ENCODE measurements at places on chromosomes 13 and 19. TPM values are rescaled to one million over a fixed set of nuclear protein-coding genes. Genes with fewer than 3 reads are reported as not detected.

The ZNF799 gene
- polyA plus RNA-seq = 2.2 TPM

The FFAR1 gene
- not detected for polyA plus RNA-seq

GRCh38 chr13:44686531-44686934, 110.4 kb upstream of the TSC22D1 start:
- no peaks in the 10 kb centered on the region for H3K27me3 ChIP-seq
- H3K4me3 ChIP-seq = no peak overlapping the region
- DNase-seq = no peak
- H3K36me3 ChIP-seq = no peaks in the 10 kb centered on the region

The ADPRHL1 gene
- polyA plus RNA-seq = 1.8 TPM

GRCh38 chr13:49346460-49346859, 97.4 kb downstream of the CAB39L start:
- no peaks in the 10 kb centered on the region for H3K36me3 ChIP-seq
- H3K4me3 ChIP-seq = no peak overlapping the region
- no peak for DNase-seq
- H3K27me3 ChIP-seq = no peaks in the 10 kb centered on the region
- no peak overlapping the region for H3K27ac ChIP-seq

DNA sequence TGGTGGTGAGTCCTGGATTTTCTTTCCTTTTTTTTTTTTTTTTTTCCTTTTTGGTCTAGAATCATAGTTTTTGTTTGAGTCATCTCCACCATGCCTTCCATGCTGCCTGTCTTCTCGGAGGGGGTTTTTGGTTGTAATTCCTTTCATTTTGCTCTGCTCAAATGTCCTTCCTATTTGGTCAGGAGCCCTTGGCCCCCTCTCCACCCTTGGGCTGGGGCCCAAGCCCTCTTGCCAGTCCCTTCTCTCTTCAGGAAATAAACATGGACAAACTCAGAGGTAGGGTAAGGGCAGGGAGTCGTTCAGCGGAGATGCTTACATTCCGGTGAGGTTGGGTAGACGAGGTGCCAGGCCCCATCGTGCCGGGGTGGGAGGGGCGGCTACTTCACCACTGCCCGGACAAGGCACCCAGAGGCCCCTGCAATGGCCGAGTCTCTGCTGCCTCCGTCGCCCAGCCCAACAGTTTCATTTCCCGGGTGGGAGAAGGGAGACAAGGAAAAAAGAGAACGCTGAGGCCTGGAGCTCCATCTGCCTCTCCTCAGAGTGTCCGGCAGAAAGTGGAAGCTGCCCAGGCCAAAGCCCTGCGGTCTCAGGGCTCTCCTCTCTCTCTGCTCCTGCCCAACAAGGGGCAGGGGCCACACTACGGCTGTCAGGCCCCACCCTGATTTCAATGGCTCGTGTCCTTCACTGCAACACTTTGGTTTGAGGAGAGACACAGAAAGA, 12.7 kb downstream of the ZNF574 start:
- H3K27ac ChIP-seq = peak overlapping the region; percentile 46
- peak overlapping the region; percentile 43 for H3K4me3 ChIP-seq
- H3K27me3 ChIP-seq = no peaks in the 10 kb centered on the region
- H3K4me1 ChIP-seq = peaks cover 17% of the 10 kb centered on the region
- H3K36me3 ChIP-seq = no peaks in the 10 kb centered on the region
- peak; percentile 78 for DNase-seq

The MISP3 gene
- polyA plus RNA-seq = 2.7 TPM

GRCh38 chr13:111225810-111226546, 94.5 kb upstream of the TEX29 start:
- no peak overlapping the region for H3K4me3 ChIP-seq
- H3K27ac ChIP-seq = no peak overlapping the region
- no peaks in the 10 kb centered on the region for H3K4me1 ChIP-seq

The ZNF567 gene
- 5.2 TPM for polyA plus RNA-seq

DNA sequence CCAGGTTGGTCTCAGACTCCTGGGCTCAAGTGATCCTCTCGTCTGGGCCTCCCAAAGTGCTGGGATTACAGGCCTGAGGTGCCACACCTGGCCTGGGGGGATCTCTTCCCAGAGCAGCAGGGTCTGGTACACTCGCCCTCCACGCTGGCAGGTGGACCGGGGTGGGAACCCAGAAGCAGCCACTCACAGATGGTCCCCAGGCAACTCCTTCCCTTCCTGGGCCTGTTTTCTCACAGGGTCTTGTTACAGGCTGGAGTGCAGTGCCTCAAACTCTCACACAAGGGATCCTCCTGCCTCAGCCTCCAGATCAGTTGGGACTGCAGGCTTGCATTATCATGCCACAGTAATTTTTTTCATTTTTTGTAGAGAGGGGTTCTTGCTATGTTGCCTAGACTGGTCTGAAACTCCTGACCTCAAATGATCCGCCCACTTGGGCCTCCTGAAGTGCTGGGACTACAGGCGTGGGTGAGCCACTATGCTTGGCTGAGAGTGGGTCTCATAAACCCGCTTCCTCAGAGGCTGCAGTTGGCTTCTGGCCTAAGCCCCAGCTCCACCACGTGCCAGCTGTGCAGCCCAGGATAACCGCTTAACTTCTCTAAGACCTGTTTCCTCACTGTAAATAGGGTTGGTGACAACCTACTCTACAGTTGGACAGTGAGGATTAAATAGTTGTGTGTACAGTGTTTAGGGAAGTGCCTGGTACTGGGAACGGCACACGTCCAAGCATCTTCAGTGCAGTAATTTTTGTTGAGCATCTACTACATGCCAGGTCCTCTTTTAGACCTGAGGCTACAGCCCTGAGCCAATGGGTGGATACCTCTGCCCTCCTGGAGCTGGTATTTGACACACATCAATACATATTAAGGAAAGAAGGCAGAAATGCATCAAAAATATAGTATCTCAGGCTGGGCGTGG, 871 bp upstream of the CCER2 start:
- no peaks in the 10 kb centered on the region for H3K4me1 ChIP-seq
- H3K27ac ChIP-seq = no peak overlapping the region
- no peak overlapping the region for H3K4me3 ChIP-seq
- DNase-seq = no peak

DNA sequence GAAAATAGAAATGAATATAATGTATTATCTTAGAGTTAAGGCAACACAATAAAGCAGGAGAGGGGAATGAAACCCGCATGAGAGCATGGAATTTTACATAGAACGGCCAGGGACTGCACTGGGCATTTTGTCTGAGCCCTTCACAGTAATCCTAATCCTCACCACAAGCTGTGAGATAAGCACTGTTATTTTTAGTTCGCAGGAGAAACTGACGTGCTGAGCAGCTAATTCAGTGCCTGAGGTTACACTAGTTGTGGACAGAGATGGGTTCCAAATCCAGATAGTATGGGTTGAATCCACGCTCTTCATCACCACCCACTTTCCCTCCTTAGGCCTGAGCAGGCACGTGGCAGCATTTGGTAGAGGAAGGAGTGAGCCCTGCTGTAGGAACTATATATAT, 24.8 kb upstream of the ZNF527 start:
- H3K36me3 ChIP-seq = peaks cover 18% of the 10 kb centered on the region
- no peak overlapping the region for H3K4me3 ChIP-seq
- no peak for DNase-seq

GRCh38 chr19:4584670-4585460, 25.4 kb upstream of the SEMA6B start:
- H3K4me1 ChIP-seq = no peaks in the 10 kb centered on the region
- H3K36me3 ChIP-seq = no peaks in the 10 kb centered on the region
- no peak overlapping the region for H3K27ac ChIP-seq
- H3K4me3 ChIP-seq = peak overlapping the region; percentile 57
- DNase-seq = no peak

The ZNF560 gene
- polyA plus RNA-seq = 0.16 TPM

DNA sequence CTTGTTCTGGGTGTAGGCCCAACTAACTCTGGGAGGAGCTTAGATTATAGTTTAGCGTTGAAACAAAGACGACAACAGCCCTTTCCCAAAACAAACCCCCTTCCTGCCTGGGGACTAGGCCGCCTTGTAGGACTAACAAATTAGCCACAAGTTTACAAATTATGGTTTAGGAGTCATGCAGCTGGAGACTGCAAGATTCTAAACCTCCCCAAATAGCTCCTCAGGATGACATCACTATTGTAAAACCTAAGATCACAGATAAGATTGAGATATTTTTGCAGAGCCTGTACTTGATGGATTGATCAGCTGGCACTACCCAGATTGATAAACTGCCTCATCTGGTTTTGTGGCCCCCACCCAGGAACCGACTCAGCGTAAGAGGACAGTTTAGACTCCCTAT, 2.3 kb upstream of the SLC25A15 start:
- H3K36me3 ChIP-seq = no peaks in the 10 kb centered on the region
- H3K27me3 ChIP-seq = no peaks in the 10 kb centered on the region
- peak; percentile 61 for DNase-seq
- peak overlapping the region; percentile 31 for H3K27ac ChIP-seq
- H3K4me3 ChIP-seq = no peak overlapping the region

- no peaks in the 10 kb centered on the region for H3K27me3 ChIP-seq
- H3K36me3 ChIP-seq = no peaks in the 10 kb centered on the region
- peaks cover 17% of the 10 kb centered on the region for H3K4me1 ChIP-seq
Measured at GRCh38 chr13:98837896-98838295, 85.4 kb upstream of the SLC15A1 start.

The IGFL1 gene
- polyA plus RNA-seq = not detected

- H3K4me1 ChIP-seq = no peaks in the 10 kb centered on the region
- H3K36me3 ChIP-seq = no peaks in the 10 kb centered on the region
- H3K27ac ChIP-seq = no peak overlapping the region
- H3K27me3 ChIP-seq = peaks cover 3% of the 10 kb centered on the region
- H3K4me3 ChIP-seq = no peak overlapping the region
Measured at GRCh38 chr19:42052241-42052863, 17.7 kb downstream of the GRIK5 start.

- no peak overlapping the region for H3K4me3 ChIP-seq
- no peak overlapping the region for H3K27ac ChIP-seq
- H3K27me3 ChIP-seq = no peaks in the 10 kb centered on the region
- H3K36me3 ChIP-seq = no peaks in the 10 kb centered on the region
Measured at GRCh38 chr19:27844261-27844660, 1368.7 kb downstream of the UQCRFS1 start.

The KLF16 gene
- 4.2 TPM for polyA plus RNA-seq

GRCh38 chr19:52142001-52142595, 2.4 kb upstream of the ZNF616 start:
- no peaks in the 10 kb centered on the region for H3K27me3 ChIP-seq
- H3K36me3 ChIP-seq = no peaks in the 10 kb centered on the region
- H3K4me1 ChIP-seq = peaks cover 7% of the 10 kb centered on the region

The EEF1AKMT1 gene
- 23.1 TPM for polyA plus RNA-seq

DNA sequence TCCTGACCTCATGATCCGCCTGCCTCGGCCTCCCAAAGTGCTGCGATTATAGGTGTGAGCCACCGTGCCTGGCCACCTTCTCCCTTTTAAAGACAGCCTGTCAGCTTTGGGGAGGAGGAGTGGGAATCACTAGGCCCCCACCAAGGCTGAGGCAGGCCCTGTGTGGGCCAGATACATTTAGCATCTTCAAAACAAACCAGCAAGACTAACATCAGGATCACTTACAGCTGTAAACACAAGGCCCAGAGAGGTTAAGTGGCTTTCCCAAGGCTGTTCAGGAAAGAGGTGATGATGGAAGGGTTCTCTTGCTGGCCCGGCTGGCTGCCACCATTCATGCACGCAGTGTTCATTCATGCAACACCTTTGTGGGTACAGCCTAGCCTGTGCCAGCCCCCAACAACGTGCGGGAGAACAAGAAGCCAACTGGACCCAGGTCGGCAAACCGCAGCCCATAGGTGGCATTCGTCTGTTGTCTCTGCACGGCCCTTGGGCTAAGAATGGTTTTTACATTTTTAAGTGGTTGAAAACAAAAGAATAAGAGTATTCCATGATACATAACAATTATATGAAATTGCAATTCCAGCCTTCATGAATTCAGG, 23.0 kb downstream of the IER2 start:
- DNase-seq = no peak
- no peaks in the 10 kb centered on the region for H3K27me3 ChIP-seq
- H3K4me3 ChIP-seq = no peak overlapping the region

The RGCC gene
- polyA plus RNA-seq = 33.3 TPM

DNA sequence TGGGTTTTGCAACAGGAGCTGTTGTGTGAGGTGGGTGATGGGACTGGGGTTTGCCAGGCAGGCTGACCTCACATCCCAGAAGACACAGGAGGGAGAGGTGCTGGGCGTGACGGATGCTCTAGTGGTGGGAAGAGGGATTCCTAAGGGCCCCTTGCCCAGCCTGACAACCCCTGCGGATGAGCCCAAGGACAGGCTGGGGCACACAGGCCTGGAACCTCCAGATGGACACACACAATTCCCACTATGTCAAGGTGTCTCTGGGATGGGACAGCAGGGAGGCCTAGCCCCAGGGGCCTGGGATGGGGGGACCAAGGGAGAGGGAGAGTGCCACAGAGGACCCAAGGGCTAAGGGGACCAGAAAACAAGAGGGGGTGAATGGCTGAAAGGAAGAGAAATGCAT, 191.5 kb downstream of the ZNF536 start:
- no peak for DNase-seq
- H3K36me3 ChIP-seq = no peaks in the 10 kb centered on the region
- H3K4me3 ChIP-seq = no peak overlapping the region
- H3K4me1 ChIP-seq = no peaks in the 10 kb centered on the region

GRCh38 chr13:102461302-102461701, 59.5 kb upstream of the FGF14 start:
- H3K4me1 ChIP-seq = no peaks in the 10 kb centered on the region
- H3K27ac ChIP-seq = no peak overlapping the region
- DNase-seq = no peak
- H3K36me3 ChIP-seq = no peaks in the 10 kb centered on the region
- no peak overlapping the region for H3K4me3 ChIP-seq

GRCh38 chr19:40619333-40620160, 18.4 kb downstream of the LTBP4 start:
- H3K27me3 ChIP-seq = no peaks in the 10 kb centered on the region
- no peak overlapping the region for H3K27ac ChIP-seq
- H3K4me3 ChIP-seq = no peak overlapping the region
- DNase-seq = no peak
- H3K36me3 ChIP-seq = 0 out of 2 replicates have a peak, but pooled peaks cover 3% of the 10 kb centered on the region

DNA sequence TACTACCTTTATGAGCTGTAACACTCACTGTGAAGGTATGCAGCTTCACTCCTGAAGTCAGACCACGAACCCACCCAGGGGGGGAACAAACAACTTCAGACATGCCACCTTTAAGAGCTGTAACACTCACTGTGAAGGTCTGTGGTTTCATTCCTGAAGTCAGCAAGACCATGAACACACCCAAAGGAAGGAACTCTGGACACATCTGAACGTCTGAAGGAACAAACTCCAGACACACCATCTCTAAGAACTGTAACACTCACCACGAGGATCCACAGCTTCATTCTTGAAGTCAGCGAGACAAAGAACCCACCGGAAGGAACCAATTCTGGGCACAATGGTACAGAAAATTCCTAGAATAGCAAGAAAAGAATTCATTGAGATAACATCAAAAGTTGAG, 1796.5 kb upstream of the MIR17HG start:
- no peak overlapping the region for H3K27ac ChIP-seq
- DNase-seq = no peak
- H3K27me3 ChIP-seq = no peaks in the 10 kb centered on the region
- no peaks in the 10 kb centered on the region for H3K36me3 ChIP-seq

The RCBTB1 gene
- 9.4 TPM for polyA plus RNA-seq

The PCDH9 gene
- 0.39 TPM for polyA plus RNA-seq

The DIRAS1 gene
- polyA plus RNA-seq = 2.6 TPM

The SHANK1 gene
- polyA plus RNA-seq = 0.58 TPM

Data from GM23248 (cell line).